Bladder microvascular endothelial cell (primary cell): ENCODE measurements at places on chromosomes 4 and X. TPM values are rescaled to one million over a fixed set of nuclear protein-coding genes. Genes with fewer than 3 reads are reported as not detected.

The FOXP3 gene
- total RNA-seq: not detected in 2 replicates

The PPEF2 gene
- total RNA-seq: not detected in 2 replicates

The CCDC158 gene
- not detected in 2 replicates for total RNA-seq

The MAGEB10 gene
- total RNA-seq: not detected in 2 replicates

The NPFFR2 gene
- total RNA-seq: 0.06 and 0.16 TPM in 2 replicates

The DDIT4L gene
- 1.9 and 7.5 TPM in 2 replicates for total RNA-seq

The PCSK1N gene
- total RNA-seq: 0.31 TPM in 1 of 2 replicates, not detected in the other

The ZXDA gene
- 11.3 and 18.3 TPM in 2 replicates for total RNA-seq

The COL4A5 gene
- total RNA-seq: 14.2 and 23.9 TPM in 2 replicates

The SPINK2 gene
- not detected in 2 replicates for total RNA-seq

The TRPC3 gene
- total RNA-seq: under 0.01 TPM in 1 of 2 replicates, not detected in the other

The HS3ST1 gene
- total RNA-seq: 0.16 and 1.1 TPM in 2 replicates

The ZNF630 gene
- total RNA-seq: 0.65 and 3.7 TPM in 2 replicates

The RASL11B gene
- not detected in 2 replicates for total RNA-seq

The IL9R gene
- 0.06 TPM in 1 of 2 replicates, not detected in the other for total RNA-seq

The DMRTC1 gene
- not detected in 2 replicates for total RNA-seq

The FAM47A gene
- not detected in 2 replicates for total RNA-seq

The TRIM60 gene
- not detected in 2 replicates for total RNA-seq

The USP27X gene
- 2.1 and 4.4 TPM in 2 replicates for total RNA-seq

The COX7B2 gene
- total RNA-seq: not detected in 2 replicates

The SMIM10L2A gene
- 0.49 and 0.50 TPM in 2 replicates for total RNA-seq

The ARHGEF6 gene
- total RNA-seq: 7.1 and 14.4 TPM in 2 replicates

The USP17L26 gene
- total RNA-seq: not detected in 2 replicates

The TEX11 gene
- total RNA-seq: not detected in 2 replicates

The BLTP1 gene
- total RNA-seq: 46.1 and 99.1 TPM in 2 replicates

The GAB1 gene
- total RNA-seq: 15.1 and 42.4 TPM in 2 replicates

The FHDC1 gene
- total RNA-seq: under 0.01 and 0.25 TPM in 2 replicates

The COQ2 gene
- total RNA-seq: 14.0 and 15.5 TPM in 2 replicates

The KIT gene
- total RNA-seq: 7.4 and 35.4 TPM in 2 replicates

The MAGEC3 gene
- not detected in 2 replicates for total RNA-seq

The SSX1 gene
- not detected in 2 replicates for total RNA-seq

The TEX13C gene
- not detected in 2 replicates for total RNA-seq

The HSD17B13 gene
- total RNA-seq: 0.13 and 0.16 TPM in 2 replicates

The TKTL1 gene
- total RNA-seq: under 0.01 and 0.31 TPM in 2 replicates

The TBC1D19 gene
- 6.6 and 13.3 TPM in 2 replicates for total RNA-seq

The GRK4 gene
- total RNA-seq: 2.8 and 4.2 TPM in 2 replicates

The AR gene
- 0.49 and 0.63 TPM in 2 replicates for total RNA-seq

The PALLD gene
- 8.7 and 43.9 TPM in 2 replicates for total RNA-seq

The CENPVL2 gene
- not detected in 2 replicates for total RNA-seq

The CENPVL1 gene
- not detected in 2 replicates for total RNA-seq

The P2RY8 gene
- 0.32 and 0.38 TPM in 2 replicates for total RNA-seq
